ENCODE measurements at places on chromosomes 7 and 10.

GRCh38 chr10:120400601-120401000 lies 56.4 kb upstream of the PLPP4 start:
- DNase-seq, result no peak

- DNase-seq, result peak; percentile 10
These were observed 40.9 kb upstream of the ZNF32 start for GRCh38 chr10:43689618-43689954.

- no peak for DNase-seq
These were observed 402.3 kb downstream of the DNAJB9 start for GRCh38 chr7:108972004-108972403.

DNA sequence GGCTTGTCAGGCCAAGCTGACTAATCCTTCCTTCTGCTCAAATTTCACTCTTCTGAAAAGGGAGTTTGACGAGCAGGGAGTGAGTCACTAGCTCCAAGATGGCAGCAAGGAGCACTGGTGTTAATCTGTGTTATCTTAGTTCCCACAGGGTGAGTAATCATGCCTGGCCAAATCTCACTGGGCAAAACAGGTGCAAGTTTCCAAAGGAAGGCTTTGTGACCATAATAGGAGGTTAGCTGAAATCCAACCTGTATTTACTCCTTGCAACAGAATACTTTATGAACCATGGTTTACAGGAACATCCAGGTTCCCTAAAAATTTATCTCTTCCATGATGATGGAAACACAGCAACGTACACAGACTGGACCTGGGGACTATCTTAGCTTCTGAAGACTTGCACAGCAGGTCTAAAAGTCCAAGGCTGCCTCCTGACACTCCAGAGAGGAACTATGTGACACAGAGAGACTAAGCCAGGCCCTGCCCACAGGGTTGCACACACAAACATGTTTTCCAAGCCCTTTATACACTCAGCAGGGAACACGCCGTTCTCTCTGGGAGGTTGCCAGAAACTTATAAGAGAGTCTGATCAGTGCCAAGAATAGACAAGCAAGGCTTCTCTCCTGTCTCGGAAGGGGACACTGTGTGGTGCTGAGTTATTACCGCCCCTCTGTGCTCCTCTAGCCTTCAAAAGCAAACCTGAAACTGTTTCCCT lies 46.3 kb downstream of the PDK4 start:
- DNase-seq, result peak; percentile 54

GRCh38 chr7:15967551-15967950 lies 281.1 kb upstream of the MEOX2 start:
- DNase-seq, result no peak

DNA sequence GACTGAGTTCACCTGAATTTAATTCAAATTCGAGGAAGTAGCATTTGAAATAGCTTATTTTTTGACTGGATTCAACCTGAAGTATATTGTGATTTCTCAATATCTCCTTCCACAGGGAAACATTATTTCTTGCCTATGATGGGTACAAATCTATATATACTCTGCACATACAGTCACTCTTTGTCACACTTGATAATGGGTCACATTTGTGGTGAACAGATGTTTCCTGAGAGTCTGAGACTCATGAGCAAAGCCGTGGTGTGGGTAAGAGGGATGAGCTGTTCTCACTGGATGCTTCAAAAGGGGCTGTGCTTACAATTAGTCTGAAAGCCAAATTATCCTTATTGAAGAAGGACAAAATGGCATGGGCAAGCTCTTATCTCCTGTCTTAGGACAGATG lies 18.0 kb upstream of the TBXAS1 start:
- DNase-seq, result no peak

- DNase-seq, result no peak
These were observed 21.8 kb upstream of the MYL7 start for GRCh38 chr7:44162785-44163395.

DNA sequence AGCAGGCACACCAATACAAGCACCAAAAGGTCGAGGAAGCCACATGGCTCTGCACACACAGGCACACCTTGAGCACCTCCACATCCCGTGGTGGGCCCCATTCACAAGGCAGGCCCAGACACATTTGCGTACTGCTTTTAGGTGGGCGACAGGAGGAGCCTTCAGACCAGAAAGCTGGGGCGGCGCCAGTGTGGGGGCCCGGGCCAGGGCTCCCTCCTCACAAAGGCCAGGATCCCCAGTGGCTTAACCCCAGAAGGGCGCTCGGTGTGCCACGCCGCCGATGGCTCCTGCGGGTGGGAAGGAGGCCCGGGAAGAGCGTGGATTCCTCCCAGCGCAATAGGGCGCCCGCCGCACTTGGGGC lies 2.8 kb upstream of the SMARCD3 start:
- DNase-seq, result peak; percentile 26

- no peak for DNase-seq
These were observed 76.8 kb downstream of the DIP2C start for GRCh38 chr10:612696-613095.

DNA sequence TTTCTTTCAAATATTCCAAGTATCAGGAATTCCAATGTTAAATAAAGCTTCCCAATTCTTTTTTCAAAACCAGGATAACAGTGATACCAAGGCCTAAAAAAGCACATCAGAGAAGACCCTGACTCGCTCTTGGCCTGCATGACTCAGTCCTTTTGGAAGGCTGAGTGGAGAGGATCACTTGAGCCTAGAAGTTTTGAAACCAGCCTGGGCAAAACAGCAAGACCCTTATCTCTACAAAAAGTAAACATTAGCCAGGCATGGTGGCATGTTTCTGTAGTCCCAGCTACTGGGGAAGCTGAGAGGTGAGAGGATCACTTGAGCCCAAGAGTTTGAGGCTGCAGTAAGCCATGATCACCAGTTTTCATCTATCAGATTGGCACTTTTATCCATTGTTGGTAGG lies 18.7 kb downstream of the NFE2L3 start:
- DNase-seq, result no peak

DNA sequence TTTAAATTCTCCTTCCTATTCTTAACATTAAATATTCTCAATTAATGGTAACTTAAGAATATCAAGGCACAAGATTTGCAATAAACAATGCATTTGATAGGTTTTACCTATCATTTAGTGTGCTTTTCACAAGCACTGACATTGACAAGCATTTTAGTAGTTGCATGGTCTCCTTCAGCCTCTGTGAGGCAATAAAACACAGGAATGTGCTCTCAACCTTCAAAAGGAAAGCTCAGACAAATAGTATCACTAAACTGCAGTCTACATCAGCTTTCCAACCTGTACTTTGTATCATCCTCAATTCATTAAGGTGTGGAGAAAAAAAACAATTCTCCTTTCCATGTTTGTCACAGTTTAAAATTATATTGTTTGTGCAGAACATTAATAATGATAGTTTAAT lies 51.1 kb upstream of the TSPAN13 start:
- DNase-seq, result no peak

DNA sequence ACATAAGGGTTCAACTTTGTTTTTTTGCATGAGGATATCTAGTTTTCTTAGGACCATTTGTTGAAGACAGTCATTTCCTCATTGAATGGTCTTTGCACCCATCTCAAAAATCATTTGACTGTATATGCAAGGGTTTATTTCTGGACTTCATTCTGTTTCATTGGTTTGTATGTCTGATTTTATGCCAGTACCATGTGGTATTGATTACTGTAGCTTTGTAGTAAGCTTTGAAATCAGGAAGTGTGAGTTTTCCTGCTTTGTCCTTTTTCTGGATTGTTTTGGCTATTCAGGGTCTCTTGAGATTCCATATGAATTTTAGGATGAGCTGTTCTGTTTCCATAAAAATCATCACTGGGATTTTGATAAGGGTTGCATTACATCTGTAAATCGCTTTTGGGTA lies 63.9 kb downstream of the SND1 start:
- DNase-seq, result no peak

- DNase-seq, result no peak
These were observed 118.3 kb downstream of the PPP1R17 start for GRCh38 chr7:31805209-31805818.

- DNase-seq, result no peak
These were observed 211.8 kb downstream of the CSTF2T start for GRCh38 chr10:51487576-51487975.

- no peak for DNase-seq
These were observed 49.4 kb downstream of the DNAJC1 start for GRCh38 chr10:21954132-21954531.

DNA sequence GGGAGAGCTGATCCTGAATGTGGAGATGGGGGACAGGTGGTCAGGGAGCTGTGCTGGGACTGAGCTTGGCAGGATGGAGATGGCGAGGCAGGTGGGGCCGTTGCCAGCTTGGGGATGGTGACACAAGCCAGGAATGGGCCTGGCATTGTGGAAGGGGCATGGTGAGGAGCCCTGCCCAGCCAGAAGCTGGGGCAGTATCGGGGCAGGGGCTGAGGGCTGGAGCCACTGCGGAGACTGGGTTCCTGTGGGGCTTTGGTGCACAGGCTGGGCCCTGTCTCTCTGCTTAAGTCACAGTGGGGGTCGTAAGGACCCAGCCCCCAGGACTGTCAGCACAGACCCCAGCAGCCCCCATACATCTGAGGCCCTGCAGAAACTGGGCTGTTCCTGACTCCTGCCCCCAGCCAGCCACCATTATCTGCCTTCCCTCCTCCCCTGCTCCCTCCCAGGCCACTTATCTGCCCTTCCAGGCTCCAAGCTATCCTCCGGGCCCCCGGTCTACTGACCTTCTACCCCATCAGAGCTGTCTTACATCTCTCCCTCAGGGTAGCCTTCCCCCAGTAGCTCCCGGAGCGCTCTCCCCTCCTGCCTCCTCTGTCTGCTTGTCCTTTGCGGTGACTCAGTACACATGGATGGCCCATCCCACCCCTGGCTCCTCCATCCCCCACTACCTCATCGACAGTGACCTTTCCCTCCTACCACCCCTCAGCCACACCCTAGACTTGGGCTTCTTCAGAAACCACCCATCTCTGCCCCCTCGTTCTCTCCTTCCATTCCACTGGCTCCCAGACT lies 44.2 kb downstream of the PPIF start:
- no peak for DNase-seq

GRCh38 chr10:516764-517163 lies 172.7 kb downstream of the DIP2C start:
- DNase-seq, result no peak

DNA sequence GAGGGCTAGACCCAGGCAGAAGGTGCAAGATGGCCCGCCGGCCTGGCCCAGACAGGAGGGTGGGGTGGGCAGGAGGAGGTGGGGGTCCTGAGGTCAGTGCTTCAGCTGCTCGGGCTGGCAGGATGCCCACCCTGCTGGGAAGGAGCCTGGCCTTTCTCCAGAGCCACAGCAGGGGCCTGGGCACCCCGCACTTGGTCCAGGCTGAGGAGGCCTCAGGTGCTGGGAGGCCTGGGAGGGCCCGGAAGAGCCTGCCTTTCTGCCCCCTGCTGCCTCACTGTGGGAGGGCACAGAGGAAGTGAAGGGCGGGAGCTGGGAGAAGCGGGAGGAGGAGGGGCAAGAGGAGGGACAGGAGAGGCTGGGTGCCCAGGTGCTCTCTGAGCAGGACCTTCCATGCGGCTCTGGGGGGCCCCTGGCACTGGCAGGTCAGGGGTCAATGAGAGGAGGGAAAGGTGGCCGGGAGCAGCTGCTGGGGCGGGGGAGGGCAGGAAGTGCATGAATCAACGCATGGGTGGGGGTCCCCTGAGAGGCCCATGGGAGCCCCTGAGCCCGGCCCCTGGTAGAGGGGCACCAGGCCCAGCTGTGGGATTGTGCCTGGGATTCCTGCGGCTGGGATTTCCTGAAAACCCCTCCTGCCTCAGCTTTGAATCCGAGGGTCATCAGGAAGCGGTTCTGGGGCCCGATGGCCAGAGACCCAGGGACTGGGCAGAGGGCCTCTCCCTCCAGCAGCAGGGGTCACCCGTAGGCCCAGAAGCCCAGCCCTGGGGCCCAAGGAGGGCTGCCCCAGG lies 49.9 kb downstream of the PWWP2B start:
- peak; percentile 87 for DNase-seq

DNA sequence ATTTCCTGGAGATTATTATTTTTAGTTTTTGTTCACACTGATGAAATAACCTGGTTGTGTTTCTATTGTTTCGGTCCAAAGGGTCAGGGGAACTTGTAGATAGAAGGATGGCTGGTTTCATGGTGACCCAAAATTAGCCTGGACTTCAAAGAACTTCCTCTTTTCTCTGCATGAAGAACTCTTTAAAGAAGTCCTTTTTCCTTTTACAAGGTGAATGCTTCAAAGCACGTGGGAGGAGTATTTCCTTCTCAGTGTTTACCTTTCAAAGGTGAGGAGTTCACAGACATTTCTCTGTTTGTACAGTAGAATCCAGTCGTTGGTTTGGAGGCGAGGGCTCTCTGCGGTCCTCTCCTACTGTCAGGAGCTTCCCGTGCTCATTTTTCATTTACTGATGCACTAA lies 561.7 kb downstream of the GATA3 start:
- peak; percentile 33 for DNase-seq

GRCh38 chr7:45160417-45160881 lies 2.9 kb downstream of the RAMP3 start:
- no peak for DNase-seq

DNA sequence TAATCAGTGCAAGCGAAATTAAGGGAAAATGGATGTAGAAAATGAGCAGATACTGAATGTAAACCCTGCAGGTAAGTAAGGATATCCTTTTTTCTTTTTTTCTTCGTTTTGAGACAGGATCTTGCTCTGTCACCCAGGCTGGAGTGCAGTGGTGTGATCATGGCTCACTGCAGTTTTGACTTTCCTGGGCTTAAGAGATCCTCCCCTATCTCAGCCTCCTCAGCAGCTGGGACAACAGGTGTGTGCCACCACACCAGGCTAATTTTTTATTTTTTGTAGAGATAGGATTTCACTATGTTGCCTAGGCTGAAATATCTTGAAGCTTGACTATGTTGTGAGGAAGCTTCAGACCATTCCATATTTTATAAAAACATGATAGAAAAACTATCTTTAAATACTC lies 4.3 kb downstream of the PDCD4 start:
- no peak for DNase-seq

- DNase-seq, result no peak
These were observed 67.2 kb upstream of the LRGUK start for GRCh38 chr7:134059921-134060320.

DNA sequence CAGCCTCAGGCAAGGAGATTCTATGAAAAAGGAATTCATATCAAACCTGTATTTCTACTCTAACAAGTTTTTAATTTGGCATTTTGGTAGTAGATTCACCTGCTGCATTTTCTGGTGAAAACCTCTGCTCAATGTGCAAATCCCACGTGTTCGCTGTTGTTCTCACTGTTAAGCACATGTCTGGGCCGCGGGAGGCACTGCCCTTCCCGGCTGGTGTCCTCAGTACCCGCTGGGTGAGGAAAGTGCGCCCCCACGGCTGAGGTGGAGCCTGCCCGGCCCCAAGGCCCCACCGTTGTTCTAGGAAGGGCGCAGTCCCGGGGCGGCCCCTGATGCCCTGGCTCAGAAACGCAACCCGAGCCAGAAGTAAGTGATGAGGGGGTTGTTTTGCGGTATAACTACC lies 193.4 kb upstream of the VWC2 start:
- DNase-seq, result no peak

DNA sequence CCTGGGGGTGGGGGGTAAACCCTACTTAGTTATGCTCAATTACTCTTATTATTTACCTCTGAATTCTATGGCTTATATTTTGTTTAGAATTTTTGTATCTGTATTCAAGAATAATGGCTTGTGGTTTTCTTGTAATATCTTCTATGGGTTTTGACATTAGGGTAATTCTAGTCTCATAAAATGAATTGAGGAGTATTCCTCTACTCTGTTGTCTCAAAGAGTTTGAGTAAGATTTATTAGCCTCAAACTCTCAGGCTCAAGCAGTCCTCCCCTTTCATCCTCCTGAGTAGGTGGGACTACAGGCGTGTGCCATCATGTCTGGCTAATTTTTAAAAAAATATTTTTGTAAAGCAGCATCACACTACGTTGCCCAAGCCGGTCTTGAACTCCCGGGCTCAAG lies 19.6 kb upstream of the UCMA start:
- DNase-seq, result no peak

GRCh38 chr10:95456516-95456915 lies 104.7 kb downstream of the SORBS1 start:
- DNase-seq, result no peak

Measured in SW480 (cell line).